ENCODE measurements at places on chromosomes 3 and 15.
A peak's percentile ranks its signal among the peaks of the same experiment; 100 is the strongest.

- peaks cover 46% of the 10 kb centered on the region for H3K4me1 ChIP-seq
- DNase-seq: no peak
- peak overlapping the region; percentile 74 for H3K27ac ChIP-seq
- H3K27me3 ChIP-seq: no peaks in the 10 kb centered on the region
Measured at GRCh38 chr3:195149292-195150030, 121.5 kb downstream of the XXYLT1 start.

- no peak for DNase-seq
- H3K36me3 ChIP-seq: no peaks in the 10 kb centered on the region
- no peaks in the 10 kb centered on the region for H3K27me3 ChIP-seq
- no peak overlapping the region for H3K4me3 ChIP-seq
- no peak overlapping the region for H3K27ac ChIP-seq
- H3K4me1 ChIP-seq: no peaks in the 10 kb centered on the region
Measured at GRCh38 chr3:145942052-145942451, 218.9 kb downstream of the PLOD2 start.

- H3K36me3 ChIP-seq: no peaks in the 10 kb centered on the region
- H3K27me3 ChIP-seq: no peaks in the 10 kb centered on the region
- no peak overlapping the region for H3K27ac ChIP-seq
- no peaks in the 10 kb centered on the region for H3K4me1 ChIP-seq
Measured at GRCh38 chr3:168828943-168829342, 733.2 kb upstream of the GOLIM4 start.

DNA sequence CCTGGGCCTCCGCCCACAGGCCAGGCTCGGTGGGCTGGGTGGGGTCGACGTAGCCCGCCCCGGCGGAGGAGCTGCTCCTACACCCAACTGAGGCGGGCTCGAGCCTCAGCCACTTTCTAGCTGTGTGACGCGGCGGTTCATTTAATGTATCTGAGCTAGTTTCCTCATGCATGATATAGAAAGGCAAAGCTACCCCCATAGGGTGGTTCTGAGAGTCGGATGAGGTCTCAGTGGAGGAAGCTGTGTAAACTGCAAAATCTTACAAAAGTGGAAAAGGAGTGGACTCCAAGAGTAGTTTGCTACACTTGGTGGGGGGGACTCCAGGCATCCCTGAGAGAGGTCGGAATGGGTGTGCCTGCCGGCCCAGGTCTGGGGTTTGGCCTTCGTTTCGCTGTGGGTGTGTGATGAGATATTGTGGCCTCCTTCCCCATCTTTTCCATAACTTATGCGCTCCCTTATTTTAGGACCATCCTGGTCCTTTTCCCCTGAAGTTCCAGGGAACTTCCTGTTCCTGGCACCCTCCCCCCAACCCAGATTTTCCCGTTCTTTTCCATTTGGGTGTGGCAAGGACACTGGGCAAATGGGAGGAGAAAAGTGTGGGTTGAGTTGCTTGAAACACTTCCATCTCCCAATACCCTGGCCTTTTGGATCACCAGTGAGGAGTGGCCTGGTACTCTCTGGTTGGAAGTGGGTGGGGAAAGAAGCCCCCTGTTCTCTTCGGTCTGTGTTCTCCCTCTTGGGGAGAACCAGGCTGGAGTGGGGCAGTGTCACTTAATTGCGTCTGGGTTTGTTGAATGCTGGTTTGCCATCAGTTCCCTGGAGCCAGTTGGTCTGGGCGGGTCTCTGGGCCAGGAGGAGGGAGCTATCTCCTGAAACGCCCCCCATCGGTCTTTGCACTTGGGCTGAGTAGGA, 1.1 kb downstream of the PDIA5 start:
- no peaks in the 10 kb centered on the region for H3K27me3 ChIP-seq
- H3K4me1 ChIP-seq: peaks cover 48% of the 10 kb centered on the region
- peak overlapping the region; percentile 75 for H3K27ac ChIP-seq

- peaks cover 34% of the 10 kb centered on the region for H3K4me1 ChIP-seq
- no peak overlapping the region for H3K4me3 ChIP-seq
- no peak for DNase-seq
- peaks cover 54% of the 10 kb centered on the region for H3K36me3 ChIP-seq
Measured at GRCh38 chr15:84789762-84790161, 27.4 kb upstream of the ALPK3 start.

DNA sequence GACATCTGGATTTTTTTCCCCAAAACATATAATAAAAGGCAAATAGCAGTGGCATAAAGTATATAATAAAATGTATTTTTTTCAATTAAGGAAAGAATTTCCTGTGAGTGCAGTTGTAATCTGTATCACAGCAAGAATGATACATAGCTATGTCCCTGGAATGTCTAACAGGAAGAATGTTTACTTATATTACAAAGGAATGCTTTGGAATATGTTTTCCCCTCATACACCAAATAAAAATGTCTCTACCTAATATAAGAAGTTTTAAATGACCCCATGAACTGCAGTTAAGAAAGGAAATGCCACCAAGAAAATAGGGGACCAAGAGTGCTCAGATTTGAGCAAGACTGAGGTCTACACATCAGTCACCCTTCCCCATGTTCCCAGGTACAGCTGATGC, 38.0 kb upstream of the ATP11B start:
- no peak overlapping the region for H3K27ac ChIP-seq
- no peaks in the 10 kb centered on the region for H3K27me3 ChIP-seq
- H3K4me3 ChIP-seq: no peak overlapping the region
- no peak for DNase-seq

DNA sequence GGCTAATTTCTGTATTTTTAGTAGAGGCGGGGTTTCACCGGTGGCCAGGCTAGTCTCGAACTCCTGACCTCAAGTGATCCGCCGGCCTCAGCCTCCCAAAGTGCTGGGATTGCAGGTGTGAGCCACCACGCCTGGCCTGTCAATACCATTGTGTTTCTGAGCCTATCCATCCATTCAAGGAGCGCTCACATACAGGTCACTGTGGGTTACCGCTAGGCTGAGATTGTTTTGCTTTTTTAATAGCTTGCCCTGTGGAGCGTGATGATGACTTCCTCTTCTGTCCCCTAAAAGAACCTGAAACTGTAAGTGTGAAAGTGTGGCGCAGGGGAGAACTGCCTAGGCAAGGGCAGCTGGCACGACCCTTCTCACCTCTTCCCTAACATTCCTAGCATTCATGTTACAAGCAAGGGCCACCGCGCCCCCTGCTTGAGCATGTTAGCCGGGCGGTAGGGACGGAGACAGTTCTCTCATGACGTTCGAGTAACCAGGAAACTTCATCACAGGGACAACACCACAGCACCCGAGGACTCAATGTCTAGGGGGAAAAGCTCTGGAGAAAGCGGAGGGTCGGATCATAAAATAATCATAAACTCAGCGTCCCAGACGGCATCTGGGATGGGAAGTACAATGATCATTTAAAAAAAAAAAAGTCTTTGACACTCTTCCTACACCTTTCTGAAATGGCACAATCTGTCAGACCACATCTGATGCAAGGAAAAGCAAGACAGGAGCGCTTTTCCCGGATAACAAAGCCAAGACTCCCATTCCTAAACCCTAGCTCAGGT, 790 bp downstream of the LAMP3 start:
- peaks cover 8% of the 10 kb centered on the region for H3K4me1 ChIP-seq
- no peak overlapping the region for H3K27ac ChIP-seq
- no peak for DNase-seq
- H3K36me3 ChIP-seq: no peaks in the 10 kb centered on the region

DNA sequence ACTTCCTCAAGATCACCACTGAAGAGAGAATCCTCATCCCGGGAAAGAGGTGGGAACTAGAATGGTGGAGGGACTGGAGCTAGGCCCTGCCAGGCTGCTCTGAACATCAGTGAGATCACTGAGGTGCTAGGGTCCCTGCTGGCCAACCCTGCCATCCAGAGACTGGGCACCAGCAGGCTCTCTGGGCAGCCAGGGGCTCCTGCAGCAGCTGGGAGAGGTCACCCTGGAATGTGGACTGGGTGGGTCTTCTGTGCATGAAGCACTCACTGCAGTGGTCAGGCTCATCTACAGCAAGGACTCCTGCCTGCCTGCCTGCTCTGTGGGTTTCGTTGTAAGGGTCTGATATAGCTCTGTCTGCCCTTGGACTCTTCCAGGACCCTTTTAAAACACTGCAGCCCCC, 24.9 kb downstream of the ALS2CL start:
- peaks cover 8% of the 10 kb centered on the region for H3K4me1 ChIP-seq
- H3K36me3 ChIP-seq: peaks cover 23% of the 10 kb centered on the region
- no peaks in the 10 kb centered on the region for H3K27me3 ChIP-seq
- H3K27ac ChIP-seq: no peak overlapping the region
- H3K4me3 ChIP-seq: no peak overlapping the region
- DNase-seq: no peak

GRCh38 chr3:17672506-17672905, 69.9 kb downstream of the TBC1D5 start:
- no peak overlapping the region for H3K4me3 ChIP-seq
- H3K27ac ChIP-seq: no peak overlapping the region
- DNase-seq: no peak
- no peaks in the 10 kb centered on the region for H3K4me1 ChIP-seq
- no peaks in the 10 kb centered on the region for H3K27me3 ChIP-seq
- no peaks in the 10 kb centered on the region for H3K36me3 ChIP-seq

GRCh38 chr3:10474847-10475246, 30.5 kb downstream of the ATP2B2 start:
- H3K27me3 ChIP-seq: peaks cover 56% of the 10 kb centered on the region
- H3K36me3 ChIP-seq: no peaks in the 10 kb centered on the region
- DNase-seq: no peak
- no peak overlapping the region for H3K27ac ChIP-seq
- H3K4me1 ChIP-seq: no peaks in the 10 kb centered on the region

GRCh38 chr15:101496198-101496986, 6.9 kb upstream of the PCSK6 start:
- H3K4me3 ChIP-seq: no peak overlapping the region
- H3K27ac ChIP-seq: no peak overlapping the region
- H3K27me3 ChIP-seq: no peaks in the 10 kb centered on the region
- H3K4me1 ChIP-seq: peaks cover 2% of the 10 kb centered on the region
- H3K36me3 ChIP-seq: no peaks in the 10 kb centered on the region

All from esophagus muscularis mucosa (tissue), 4 donors.